Foreskin keratinocyte (primary cell): ENCODE measurements at places on chromosomes 5 and 9.

- DNase-seq = no peak
These were observed 1045.3 kb downstream of the TLE1 start for GRCh38 chr9:80644044-80644443.

- DNase-seq = no peak
These were observed 66.0 kb upstream of the ARRDC3 start for GRCh38 chr5:91449083-91449482.

- peak; percentile 29 for DNase-seq
These were observed 268.2 kb upstream of the TAS2R1 start for GRCh38 chr5:9898319-9898718.

GRCh38 chr5:80229902-80230255 is 26.0 kb downstream of the SERINC5 start:
- no peak for DNase-seq

DNA sequence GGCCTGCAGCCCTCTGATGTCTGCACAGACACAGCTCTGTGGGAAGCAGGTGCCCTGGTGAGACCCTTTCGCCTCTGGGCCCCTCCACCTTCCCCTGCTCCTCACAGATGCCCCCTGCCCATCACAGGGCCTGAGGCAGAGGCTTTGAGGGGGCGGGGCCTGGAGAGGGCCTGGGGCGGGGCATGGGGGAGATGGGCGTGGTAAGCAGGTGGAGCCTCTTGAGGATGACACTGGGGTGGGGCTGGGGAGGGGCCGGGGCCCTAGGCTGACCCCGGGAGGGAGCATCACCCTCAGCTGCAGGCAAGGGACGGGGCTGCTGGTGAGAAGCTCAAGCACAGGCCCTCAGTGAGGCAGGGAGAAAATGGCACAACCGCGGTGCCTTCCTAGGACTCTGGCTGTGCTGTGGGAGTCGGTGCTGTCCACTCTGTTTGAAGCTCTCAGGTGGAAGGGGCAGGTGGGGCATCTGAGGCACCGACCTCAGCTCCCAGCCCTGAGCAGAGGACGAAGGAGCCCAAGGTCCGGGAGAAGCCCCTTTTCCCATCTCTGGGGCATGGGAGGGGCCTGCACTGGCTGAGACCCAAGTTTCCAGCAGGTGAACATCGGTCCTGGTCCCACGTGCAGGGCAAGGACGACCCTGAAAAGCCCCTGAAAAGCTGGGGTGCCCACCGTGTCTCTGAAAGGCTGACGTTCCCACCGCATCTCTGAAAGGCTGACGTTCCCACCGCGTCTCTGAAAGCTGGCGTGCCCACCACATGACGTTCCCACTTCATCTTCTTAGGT is 17.5 kb upstream of the SLC9A3 start:
- no peak for DNase-seq

- DNase-seq = no peak
These were observed 720.8 kb upstream of the ADAMTS16 start for GRCh38 chr5:4419281-4419680.
